ENCODE measurements at places on chromosomes 2 and 18. TPM values are rescaled to one million over a fixed set of nuclear protein-coding genes. Genes with fewer than 3 reads are reported as not detected.

EMILIN2 gene
- 14.4 TPM for total RNA-seq

SPATA3 gene
- not detected for total RNA-seq

AQP12A gene
- total RNA-seq: not detected

TRIM43B gene
- total RNA-seq: not detected

TOGARAM2 gene
- total RNA-seq: 0.17 TPM

GLB1L gene
- total RNA-seq: 5.0 TPM

SERPINB13 gene
- total RNA-seq: not detected

DAW1 gene
- 2.3 TPM for total RNA-seq

All from A549 treated with RU486 at 1 μM for 4 hours (cell line).